ENCODE measurements at places on chromosomes 4 and X.

GRCh38 chr4:94307231-94307871 lies 35.3 kb downstream of the HPGDS start:
- no peak for DNase-seq

DNA sequence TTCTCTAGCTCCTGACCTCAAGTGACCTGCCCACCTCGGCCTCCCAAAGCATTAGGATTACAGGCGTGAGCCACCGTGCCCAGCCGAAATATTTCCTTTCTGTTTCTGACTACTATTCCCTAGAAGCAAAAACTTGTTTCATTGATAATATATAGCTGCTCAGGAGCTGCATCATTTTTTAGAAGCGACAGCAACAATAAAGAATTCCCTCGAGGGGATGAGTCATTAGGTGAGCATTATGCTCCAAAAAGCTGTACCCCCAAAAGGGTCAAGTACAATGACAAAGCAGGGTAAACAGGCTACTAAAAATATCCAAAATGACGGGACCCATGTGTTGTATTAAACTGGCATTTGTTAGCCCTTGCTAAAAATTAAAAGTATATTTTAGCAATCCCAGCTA lies 67.0 kb downstream of the RBM47 start:
- DNase-seq: no peak

GRCh38 chrX:3178329-3178728 lies 137.1 kb downstream of the ARSF start:
- no peak for DNase-seq

DNA sequence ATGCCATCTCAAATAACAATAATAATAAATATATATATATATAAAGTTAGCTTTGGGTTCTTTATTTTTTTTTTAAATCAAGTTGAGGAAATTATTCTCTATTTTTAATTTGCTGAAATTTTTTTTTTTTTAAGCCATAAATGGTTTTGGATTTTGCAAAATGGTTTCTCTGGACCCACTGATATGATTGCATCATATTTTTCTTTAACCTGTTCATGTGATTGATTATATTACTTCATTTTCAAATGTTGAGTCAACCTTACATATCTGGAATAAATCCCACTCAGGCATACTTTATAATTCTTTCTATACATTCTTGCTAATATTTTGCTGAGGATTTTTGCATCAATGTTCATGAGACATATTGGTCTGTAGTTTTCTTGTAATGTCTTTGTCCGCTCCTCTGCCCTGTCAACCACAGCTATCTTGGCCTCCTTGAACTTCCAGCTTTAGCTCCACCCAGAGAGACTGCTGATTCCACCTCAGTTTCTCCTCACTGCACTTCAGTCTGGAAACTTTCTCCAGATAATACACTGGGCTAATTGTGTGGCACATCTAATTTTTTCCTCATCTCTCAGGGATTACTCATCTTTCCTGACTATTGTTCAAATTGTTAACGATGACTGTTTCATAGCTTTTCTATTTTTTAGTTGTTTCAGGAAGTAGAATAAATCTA lies 160.9 kb upstream of the GIMD1 start:
- DNase-seq: no peak

GRCh38 chr4:76706581-76706980 lies 191.4 kb downstream of the SOWAHB start:
- no peak for DNase-seq

DNA sequence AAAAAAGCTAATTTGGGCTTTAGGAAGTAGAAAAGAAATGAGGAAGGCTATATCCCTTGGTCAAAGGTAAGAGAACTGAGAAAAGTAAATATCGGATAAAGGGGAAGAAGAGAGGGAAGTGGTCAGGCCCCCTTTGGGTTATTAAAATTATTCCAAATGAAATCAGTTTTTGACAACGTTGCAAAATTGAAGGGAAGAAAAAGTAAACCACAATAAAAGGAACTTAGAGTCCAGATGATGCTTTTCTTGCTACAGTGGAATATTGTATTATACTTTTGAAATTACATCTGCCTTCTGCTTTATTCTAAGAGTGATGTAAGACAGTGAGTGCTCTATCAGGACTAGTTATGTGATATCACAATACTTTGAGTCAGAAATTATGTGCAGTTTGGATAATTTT lies 59.4 kb upstream of the RBPJ start:
- no peak for DNase-seq

- DNase-seq: no peak
These were observed 65.6 kb upstream of the AFAP1 start for GRCh38 chr4:8005033-8005808.

All from stimulated activated CD8-positive, alpha-beta memory T cell treated with anti-CD3 and anti-CD28 coated beads, Interleukin-7, amount 100 ng/mL, for 4 hours (primary cell).